Upper lobe of left lung (tissue), 6 donors: ENCODE measurements at places on chromosomes 1 and 21. TPM values are rescaled to one million over a fixed set of nuclear protein-coding genes. Genes with fewer than 3 reads are reported as not detected.

DNA sequence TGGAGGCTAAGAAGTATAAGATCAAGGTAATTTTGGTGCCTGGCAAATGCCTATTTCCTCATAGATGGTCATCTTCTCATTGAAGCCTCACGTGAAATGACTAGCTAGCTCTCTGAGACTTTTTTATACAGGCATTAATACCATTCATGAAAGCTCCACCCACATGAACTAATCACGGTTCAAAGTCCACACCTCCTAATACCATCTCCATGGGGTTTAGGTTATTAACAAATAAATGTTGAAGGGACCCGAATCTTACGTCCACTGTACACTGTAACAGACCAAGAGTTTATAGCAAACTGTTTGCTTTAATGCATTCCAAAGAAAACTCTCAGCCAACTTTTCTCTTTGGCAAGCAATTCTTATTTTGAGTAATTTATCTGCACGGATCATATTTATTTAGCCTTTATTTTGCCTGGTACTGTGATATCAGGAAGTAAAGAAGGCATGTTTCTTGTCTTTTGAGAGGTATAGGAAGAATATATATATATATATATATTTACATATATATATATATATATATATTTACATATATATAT, 296.1 kb upstream of the LRRC7 start:
- no peaks in the 10 kb centered on the region for H3K4me1 ChIP-seq
- no peaks in the 10 kb centered on the region for H3K36me3 ChIP-seq
- no peaks in the 10 kb centered on the region for H3K27me3 ChIP-seq
- H3K4me3 ChIP-seq, result no peak overlapping the region

DNA sequence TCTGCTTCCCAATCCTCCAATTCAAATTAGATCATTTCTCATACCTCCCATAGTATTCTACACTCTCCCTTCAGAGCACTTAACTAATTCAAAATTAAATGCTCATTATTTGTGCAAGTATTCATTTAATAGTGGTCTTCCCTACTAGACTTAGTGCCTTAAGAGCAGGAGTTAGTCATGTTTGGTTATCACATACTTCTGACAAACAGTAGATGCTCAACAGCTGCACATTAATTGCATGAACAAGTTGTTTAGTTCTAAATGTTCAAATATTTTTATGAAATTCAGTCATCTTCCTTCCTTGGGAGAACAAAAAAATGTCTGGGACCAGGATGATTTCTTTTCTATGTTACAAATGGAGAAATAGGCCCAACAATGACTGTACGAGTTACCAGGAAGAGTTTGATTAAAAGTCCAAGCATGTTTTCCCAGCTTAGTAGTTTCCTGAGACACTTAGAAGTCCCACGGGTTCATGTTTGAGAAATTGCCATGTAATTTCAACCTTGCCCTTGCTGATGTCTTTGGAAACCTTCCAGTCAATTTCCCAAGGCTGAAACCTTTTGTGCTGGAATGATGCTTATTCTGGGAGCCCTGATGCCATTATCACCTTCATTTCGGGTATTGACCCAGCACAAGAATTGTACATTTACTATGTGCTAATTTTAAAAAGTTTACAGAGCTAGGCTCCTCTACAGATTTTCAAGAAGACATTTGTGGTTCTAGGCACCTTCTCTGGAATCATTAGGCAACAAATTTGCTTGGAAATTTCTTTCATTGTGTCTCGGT, 437.9 kb upstream of the PLXNA2 start:
- H3K4me3 ChIP-seq, result no peak overlapping the region
- no peaks in the 10 kb centered on the region for H3K4me1 ChIP-seq
- no peaks in the 10 kb centered on the region for H3K36me3 ChIP-seq
- H3K27ac ChIP-seq, result peak overlapping the region; percentile 8
- H3K27me3 ChIP-seq, result no peaks in the 10 kb centered on the region
- no peak for DNase-seq

GRCh38 chr1:107524301-107524700, 383.5 kb downstream of the NTNG1 start:
- H3K27ac ChIP-seq, result no peak overlapping the region
- no peaks in the 10 kb centered on the region for H3K36me3 ChIP-seq
- H3K27me3 ChIP-seq, result no peaks in the 10 kb centered on the region
- DNase-seq, result no peak
- H3K4me1 ChIP-seq, result no peaks in the 10 kb centered on the region

GRCh38 chr1:239250353-239251035, 135.9 kb upstream of the CHRM3 start:
- no peaks in the 10 kb centered on the region for H3K27me3 ChIP-seq
- H3K4me3 ChIP-seq, result no peak overlapping the region
- H3K27ac ChIP-seq, result no peak overlapping the region
- no peak for DNase-seq
- H3K36me3 ChIP-seq, result no peaks in the 10 kb centered on the region

DNA sequence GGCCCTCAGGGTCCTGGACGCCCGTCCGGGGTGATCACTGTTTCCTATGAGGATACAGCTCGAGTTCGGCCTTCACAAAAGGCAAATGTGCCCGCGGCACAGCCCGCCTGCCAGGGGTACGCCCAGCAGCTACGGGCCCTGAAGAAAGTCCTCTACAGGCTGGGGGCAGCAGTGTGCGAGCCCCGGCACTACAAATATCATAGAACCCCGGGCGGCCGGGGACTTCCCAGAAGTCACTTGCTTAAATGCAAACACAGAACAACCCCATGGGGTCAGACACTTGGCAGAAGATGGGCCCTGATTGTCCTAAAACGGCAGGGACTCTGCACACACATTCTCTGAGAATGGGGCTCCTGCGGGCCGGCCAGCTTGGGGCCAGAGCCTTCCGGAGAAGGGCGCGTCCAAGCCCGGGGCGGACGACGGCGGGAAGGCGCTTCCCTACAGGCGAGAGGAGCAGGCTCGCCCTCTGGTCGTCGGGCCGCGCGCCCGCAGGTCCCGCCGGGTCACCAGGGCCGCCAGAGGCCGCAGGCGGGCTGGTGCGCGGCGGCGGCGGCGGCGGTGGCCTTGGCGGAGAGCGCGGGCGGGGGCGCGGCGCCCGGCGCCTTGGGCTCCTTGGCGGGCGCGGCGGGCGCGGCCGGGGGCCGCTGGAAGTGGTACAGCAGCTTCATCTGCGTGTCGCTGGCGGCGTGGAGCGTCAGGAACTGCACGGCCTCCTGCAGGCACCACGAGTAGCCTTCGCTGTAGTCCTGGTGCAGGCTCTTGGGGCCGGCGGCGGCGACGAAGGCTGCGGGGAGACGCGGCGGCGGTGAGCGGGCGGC, 888 bp downstream of the HES5 start:
- peaks cover 19% of the 10 kb centered on the region for H3K27me3 ChIP-seq
- peak overlapping the region; percentile 40 for H3K4me3 ChIP-seq
- H3K4me1 ChIP-seq, result peaks cover 60% of the 10 kb centered on the region
- peak overlapping the region; percentile 58 for H3K27ac ChIP-seq
- peak; percentile 91 for DNase-seq

DNA sequence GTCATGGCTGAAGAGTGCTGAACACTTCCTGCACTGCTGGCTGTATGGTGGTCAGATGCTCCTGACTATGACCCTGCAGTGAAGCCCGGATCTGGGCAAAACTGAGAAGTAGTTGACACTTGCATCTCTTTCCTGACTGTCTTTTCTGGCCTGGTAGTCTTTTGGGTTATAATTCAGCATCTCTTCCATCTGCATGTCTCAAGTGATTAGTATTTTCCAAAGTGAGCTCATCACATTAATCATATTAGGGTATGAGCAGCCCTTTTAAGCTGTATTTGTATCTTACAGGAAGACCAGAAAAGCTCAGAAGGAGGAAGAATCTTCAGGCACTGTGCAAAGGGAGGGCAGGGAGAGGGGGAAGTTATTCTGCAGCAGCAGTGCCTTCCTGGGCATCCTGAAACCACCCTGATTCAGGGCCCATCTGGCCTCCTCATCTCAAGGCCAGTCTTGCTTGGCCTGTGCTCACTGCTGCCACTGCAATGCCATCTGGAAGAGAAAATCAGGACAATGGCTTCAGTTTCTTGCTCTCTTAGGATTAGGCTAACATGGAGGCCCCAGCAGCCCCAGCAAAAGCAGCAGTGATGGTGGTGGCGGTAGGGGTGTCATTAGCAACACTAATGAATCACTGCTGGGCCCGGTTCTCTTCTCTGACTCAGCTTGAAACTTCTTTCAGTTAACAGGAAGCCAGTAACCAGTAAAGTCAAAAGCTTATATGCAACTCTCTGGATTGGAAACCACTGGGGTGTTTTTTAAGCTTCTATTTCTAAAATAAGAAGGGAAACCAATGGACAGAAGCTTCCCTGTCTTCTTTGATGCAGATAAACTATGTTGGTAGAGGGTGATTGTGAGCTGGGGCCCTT, 63.3 kb upstream of the WDR26 start:
- H3K27ac ChIP-seq, result peak overlapping the region; percentile 61
- H3K4me3 ChIP-seq, result no peak overlapping the region
- no peaks in the 10 kb centered on the region for H3K36me3 ChIP-seq
- no peaks in the 10 kb centered on the region for H3K27me3 ChIP-seq
- H3K4me1 ChIP-seq, result peaks cover 28% of the 10 kb centered on the region
- no peak for DNase-seq

- no peak overlapping the region for H3K27ac ChIP-seq
- no peak overlapping the region for H3K4me3 ChIP-seq
- no peaks in the 10 kb centered on the region for H3K27me3 ChIP-seq
- H3K4me1 ChIP-seq, result peaks cover 4% of the 10 kb centered on the region
- H3K36me3 ChIP-seq, result peaks cover 15% of the 10 kb centered on the region
Measured at GRCh38 chr1:175155936-175156335, 36.6 kb downstream of the KIAA0040 start.

- no peaks in the 10 kb centered on the region for H3K4me1 ChIP-seq
- H3K27ac ChIP-seq, result no peak overlapping the region
- H3K36me3 ChIP-seq, result no peaks in the 10 kb centered on the region
- DNase-seq, result no peak
Measured at GRCh38 chr1:97196825-97197516, 475.4 kb downstream of the PTBP2 start.

The NPR1 gene
- total RNA-seq, result 87.9 TPM

The KCNH1 gene
- 0.09 TPM for total RNA-seq

The SYT2 gene
- 0.14 TPM for total RNA-seq

DNA sequence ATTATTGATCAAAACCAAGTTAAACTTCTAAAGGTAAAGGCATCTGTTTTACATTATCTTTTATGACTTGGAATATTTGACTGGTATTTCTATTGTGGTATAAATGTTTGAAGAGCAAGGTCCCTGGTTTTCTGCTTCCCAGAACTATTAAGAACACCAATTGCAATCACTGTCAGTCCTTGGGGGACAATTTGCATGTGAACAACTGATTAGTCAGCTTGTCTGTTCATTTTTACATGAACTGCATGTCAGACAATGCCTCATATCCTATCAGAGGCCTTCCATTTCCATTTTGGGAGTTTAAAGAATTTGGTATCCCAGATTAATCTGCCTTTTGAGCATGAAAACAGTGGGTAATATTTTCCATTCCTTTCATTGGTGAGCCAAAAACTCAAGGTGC, 654.9 kb upstream of the USP24 start:
- no peak overlapping the region for H3K27ac ChIP-seq
- no peaks in the 10 kb centered on the region for H3K4me1 ChIP-seq
- H3K36me3 ChIP-seq, result no peaks in the 10 kb centered on the region
- no peak overlapping the region for H3K4me3 ChIP-seq

GRCh38 chr1:156106624-156107488, 7.7 kb upstream of the LMNA start:
- no peak for DNase-seq
- H3K4me3 ChIP-seq, result peak overlapping the region; percentile 33
- no peaks in the 10 kb centered on the region for H3K36me3 ChIP-seq
- no peaks in the 10 kb centered on the region for H3K27me3 ChIP-seq

DNA sequence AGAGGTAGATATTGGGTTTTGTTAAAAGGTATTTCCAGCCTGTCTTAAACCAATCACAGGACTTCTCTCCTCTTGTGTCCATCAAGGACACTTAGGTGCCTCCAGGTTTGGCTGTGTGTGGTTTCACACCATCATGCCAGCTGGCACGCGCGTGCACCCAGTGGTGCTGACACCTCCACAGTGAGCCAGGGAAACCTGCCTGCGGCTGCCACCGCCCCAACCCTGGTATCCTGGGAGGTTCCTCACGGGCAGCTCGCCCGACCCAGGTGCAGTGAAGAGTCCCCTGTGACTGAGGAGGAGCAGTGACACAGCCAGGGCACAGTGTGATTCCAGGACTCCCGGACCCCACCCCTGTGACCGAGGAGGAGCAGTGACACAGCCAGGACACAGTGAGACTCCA, 13.2 kb upstream of the COL6A2 start:
- DNase-seq, result no peak
- H3K4me1 ChIP-seq, result no peaks in the 10 kb centered on the region
- H3K36me3 ChIP-seq, result no peaks in the 10 kb centered on the region

- no peaks in the 10 kb centered on the region for H3K27me3 ChIP-seq
- no peak for DNase-seq
- H3K4me3 ChIP-seq, result no peak overlapping the region
- H3K36me3 ChIP-seq, result no peaks in the 10 kb centered on the region
Measured at GRCh38 chr1:77624102-77624501, 58.4 kb downstream of the ZZZ3 start.

DNA sequence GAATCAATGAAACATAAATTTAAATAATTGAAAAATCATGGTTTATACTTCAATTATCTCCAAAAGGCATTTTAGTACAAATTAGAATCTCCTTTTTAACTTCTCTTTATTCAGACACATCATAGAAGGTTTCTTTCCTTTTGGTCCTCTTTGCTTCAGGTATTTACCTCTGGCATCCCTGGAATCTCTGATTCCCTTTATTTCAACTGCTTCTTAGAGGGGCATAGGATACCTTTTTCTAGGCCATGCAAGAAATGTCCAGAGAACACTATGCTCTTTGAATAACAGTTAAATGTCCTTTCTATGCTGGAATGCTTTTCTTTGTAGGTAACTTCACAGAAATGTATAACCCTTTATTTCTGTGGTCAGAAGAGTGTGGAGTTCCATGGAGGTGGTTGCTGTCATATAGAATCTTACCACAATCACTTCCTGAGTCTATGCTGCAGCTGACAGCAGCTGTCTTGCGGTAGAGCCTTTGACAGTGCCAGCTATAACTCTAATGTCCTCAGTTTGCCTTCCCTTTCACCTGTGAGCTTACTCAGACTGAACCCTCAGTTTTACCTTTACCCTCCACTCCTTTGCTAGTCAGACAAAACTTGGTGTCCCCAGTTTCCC, 8.6 kb downstream of the LAMC2 start:
- no peaks in the 10 kb centered on the region for H3K4me1 ChIP-seq
- H3K4me3 ChIP-seq, result no peak overlapping the region
- no peaks in the 10 kb centered on the region for H3K27me3 ChIP-seq
- no peaks in the 10 kb centered on the region for H3K36me3 ChIP-seq
- DNase-seq, result no peak
- H3K27ac ChIP-seq, result no peak overlapping the region

DNA sequence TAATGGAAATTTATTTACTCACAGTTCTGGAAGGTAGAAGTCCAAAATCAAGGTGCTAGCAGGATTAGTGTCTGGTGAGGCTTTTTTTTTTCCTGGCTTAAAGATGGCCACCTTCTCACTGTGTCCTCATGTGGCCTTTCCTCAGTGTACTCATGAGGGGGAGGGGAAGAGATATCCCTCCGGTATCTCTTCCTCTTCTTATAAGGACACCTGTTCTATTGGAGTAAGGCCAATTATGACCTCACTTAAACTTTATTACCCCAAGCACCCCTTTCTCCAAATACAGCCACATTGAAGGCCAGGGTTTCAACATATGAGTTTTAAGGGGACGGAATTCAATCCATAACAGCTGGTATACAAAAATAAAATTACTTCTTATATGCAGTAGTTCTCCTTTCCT, 203.7 kb upstream of the C1orf87 start:
- H3K4me3 ChIP-seq, result no peak overlapping the region
- H3K27ac ChIP-seq, result no peak overlapping the region
- no peaks in the 10 kb centered on the region for H3K36me3 ChIP-seq
- H3K4me1 ChIP-seq, result peaks cover 7% of the 10 kb centered on the region
- DNase-seq, result no peak

The C1orf116 gene
- total RNA-seq, result 190 TPM
